ENCODE measurements at places on chromosomes 1 and 21.

DNA sequence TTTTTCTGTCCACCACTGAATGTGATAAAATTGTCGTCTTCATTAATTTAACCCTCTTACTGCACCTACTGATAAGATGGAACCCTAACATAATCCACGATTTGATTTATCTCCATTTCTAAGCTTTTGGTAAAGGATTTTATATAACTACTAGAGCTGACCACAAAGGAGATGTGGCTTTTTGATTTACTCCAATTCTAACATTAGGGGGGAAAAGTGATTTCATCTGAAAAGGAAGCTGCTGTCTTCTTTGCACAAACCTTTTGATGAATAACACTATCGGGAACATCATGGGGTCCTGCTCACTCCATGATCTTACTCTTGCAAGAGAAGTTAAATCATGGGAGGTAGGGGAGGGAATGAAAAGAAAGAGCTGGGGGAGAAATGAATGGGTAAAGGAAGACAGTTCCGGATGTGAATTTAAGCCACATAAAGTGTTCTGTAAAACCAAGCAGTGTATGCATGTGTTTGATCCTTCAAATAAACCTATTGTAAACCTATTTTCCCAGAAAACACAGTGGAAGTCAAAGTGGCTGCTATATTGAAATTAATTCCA lies 161.8 kb downstream of the GABPA start:
- no peak for DNase-seq

GRCh38 chr1:65230731-65231481 lies 78.4 kb upstream of the DNAJC6 start:
- no peak for DNase-seq

GRCh38 chr1:179586107-179586823 lies 5.4 kb upstream of the TDRD5 start:
- no peak for DNase-seq

DNA sequence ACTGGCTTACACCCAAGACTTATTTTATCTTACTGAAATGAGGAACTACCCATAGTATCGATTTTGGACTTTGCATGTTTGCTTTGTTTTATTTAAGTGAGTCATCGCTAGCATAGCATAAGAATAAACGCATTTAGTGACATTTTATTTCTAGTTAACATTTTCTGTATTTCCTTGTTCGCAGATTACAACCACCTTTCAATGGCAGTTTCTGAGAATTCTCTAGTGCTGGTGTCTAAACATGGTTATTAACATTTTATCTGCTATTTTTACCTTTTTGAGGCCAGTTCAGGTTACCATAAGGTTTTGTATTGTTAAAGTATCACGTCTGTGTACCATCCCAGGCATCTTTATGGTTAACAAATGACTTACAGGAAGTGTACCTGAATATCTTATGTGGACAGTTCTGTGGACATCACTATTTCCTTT lies 24.5 kb downstream of the EEIG2 start:
- no peak for DNase-seq

- DNase-seq: no peak
Measured at GRCh38 chr1:246600579-246600978, 34.3 kb downstream of the CNST start.

DNA sequence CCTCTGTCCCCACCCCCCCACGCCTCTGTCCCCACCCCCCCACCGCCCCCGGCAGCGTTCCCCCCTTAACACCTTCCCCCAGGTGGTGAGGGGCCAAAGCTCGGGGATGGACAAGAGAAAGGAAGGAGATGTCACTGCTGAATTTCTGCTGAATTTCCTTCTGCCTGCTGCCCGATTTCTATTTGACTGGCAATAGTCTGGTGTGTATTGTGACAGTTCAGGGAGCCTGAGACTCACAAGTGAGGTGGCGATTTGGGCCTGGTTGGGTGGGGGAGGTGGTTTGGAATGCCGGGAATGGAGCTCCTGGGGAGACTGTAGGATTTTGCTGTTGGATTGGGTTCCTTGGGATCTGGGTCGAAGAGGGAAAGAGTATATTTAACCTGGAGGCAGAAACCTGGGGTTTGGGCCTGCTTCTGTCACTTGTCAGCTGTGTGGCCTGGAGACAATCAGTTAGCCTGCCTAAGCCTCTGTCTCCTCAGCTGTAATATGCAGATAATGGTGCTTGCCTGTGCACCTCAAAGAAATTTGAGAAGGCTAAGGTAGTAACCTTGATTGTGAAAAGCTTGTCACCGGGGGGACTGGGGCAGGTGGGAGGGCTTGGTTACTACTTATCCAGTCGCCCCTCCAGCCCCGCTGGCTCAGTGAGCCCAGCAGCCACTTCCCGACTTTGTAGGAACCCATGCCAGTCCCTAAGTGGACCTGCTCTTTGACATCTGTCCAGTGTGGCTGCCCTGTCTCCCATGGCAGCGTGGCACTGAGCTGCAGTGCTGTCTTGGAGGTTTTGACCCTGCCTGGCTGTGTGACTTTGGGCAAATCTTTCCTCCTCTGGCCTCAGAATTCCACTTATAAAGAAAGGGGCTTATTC lies 7.7 kb upstream of the LMNA start:
- DNase-seq: no peak

DNA sequence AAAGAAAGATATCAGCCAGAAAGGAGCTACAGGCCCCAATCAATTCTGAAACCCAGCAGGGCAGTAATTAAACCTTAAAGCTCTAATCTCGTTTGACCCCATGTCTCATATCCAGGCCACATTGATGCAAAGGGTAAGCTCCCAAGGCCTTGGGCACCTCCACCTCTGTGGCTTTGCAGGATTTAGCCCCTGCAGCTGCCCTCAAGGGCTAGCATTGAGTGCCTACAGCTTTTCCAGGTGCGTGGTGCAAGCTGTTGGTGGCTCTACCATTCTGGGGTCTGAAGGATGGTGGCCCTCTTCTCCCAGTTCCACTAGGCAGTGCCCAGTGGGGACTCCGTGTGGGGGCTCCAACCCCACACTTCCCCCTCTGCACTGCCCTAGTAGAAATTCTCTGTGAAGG lies 429.9 kb downstream of the NPHP4 start:
- DNase-seq: no peak

GRCh38 chr1:74502432-74502831 lies 10.0 kb downstream of the LRRC53 start:
- no peak for DNase-seq

DNA sequence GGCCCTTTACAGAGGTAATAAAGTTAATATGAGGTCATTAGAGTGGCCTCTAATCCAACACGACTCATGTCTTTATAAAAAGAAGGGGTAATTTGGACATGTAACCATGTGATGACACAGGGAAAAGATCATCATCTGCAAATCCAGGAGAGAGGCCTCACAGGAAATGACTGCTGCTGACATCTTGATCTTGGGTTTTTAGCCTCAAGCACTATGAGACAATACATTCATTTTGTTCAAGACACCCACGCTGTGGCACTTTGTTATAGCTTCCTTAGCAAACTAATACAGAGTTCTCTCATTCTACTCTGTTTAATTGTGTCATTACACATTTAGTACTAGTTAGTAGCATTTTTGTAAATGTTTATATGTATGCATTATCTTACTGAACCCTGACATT lies 64.0 kb upstream of the RUNX1 start:
- DNase-seq: no peak

DNA sequence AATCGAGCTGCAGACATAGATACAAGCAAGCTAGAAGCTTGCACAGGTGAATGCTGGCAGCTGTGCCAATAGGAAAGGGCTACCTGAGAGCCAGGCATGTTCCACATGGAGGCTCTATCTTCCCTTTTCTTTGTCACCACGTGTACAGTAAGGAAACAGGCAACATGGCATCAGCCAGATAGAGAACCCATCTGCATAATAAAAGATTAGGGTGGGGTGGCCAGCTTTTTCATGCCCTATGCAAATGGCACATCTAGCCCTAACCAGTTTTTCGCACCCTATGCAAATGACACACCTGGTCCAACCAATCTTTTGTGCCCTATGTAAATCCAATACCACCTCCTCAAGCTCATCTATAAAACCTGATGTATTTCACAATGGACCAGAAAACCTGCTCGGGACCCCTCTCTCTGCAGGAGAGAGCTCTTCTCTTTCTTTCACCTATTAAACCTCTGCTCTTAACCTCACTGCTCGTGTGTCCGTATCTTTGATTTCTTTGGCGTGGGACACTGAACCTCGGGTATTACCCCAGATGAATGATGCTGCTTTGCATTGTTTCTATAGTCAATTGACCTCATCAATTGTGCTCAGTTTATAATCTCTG lies 93.9 kb downstream of the SLC30A10 start:
- no peak for DNase-seq

DNA sequence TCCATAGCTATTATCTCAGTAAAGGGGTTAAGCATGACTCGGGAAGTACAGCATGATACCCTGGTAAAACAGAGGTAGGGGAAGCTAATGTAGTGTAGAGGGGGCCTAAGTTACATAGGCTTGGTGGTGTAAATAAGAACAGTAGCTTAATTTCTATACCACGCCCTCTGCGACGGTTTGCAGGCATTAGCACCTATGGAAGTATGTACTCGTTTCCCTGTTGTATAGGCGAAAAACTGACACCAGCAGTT lies 470 bp upstream of the NAXE start:
- DNase-seq: no peak

DNA sequence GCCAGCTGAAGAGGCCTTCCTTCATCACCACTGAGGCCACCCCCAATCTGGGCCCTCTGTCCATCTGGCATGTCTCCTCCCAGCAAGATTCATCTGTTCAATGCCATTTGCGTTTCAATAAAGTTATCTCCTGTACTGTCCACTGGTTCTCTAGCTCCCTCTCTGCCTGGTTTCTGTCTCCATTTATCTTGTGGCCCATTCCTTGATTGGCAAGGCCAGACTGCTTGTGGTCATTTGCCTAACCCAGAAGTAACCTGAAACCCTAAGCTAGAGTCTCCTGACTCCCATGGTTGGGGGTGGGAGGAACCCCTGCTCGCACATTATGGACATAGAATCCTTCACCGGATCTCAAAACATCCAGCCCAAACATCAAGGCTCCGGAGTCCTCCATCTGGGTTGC lies 2.1 kb upstream of the IPO9 start:
- no peak for DNase-seq

- no peak for DNase-seq
Measured at GRCh38 chr1:2344744-2345296, 46.5 kb downstream of the MORN1 start.

DNA sequence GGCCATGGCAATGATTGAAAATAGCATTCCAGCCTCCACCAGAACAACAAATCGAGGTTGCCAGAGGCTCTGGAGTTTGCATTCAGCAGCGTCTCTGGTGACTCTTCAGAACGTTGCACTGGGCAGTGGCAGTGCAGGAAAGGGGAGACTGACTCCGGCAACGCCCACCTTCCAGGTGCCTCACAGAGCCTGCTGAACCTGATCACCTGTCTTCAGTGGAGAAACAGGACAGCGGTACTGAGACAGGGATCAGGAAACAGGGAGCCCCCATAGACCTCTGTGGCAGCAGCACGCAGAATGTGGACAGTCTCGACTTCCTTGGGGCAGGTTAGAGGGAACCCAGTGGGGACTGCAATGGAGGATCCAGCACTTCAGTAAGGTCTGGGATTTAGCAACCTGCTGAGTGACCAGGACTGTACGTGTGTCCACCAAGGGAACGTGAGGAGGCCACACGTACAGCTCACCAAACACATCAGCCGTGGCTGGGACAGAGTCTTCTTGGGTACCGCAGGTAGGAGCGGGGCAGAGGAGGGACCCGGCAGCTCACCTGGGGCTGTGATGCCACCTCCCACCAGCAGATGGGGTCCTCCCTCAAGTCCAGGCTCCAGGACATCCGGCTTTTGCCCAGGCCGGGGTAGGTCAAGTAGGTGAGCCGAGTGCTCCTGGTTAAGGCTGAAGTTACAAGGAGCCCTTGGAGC lies 128.6 kb downstream of the PRDM2 start:
- DNase-seq: no peak

- no peak for DNase-seq
Measured at GRCh38 chr21:33403128-33403785, at the start of gene IFNGR2. Gene IFNGR2, plus strand, starts transcription at chr21:33403413. Its CDS starts 131 bp downstream, at chr21:33403544.

DNA sequence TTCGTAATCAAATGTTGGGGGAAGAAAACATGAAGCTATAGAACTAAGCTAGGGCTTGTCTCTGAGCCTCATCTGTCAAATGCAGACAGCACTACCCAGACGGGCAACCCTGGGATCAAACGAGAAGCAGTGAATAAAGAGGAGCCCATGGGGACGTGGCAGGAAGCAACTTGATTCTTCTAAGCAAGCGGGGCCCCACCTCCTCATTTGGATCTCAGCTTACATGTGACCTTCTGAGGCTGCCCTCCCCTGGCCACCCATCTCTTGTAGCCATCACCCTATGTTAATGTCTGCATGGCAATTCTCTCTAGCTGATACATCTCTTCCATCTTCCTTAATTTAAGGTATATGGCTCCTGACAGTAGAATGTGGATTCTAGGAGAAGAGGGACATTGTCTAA lies 171.3 kb downstream of the IGSF21 start:
- no peak for DNase-seq

DNA sequence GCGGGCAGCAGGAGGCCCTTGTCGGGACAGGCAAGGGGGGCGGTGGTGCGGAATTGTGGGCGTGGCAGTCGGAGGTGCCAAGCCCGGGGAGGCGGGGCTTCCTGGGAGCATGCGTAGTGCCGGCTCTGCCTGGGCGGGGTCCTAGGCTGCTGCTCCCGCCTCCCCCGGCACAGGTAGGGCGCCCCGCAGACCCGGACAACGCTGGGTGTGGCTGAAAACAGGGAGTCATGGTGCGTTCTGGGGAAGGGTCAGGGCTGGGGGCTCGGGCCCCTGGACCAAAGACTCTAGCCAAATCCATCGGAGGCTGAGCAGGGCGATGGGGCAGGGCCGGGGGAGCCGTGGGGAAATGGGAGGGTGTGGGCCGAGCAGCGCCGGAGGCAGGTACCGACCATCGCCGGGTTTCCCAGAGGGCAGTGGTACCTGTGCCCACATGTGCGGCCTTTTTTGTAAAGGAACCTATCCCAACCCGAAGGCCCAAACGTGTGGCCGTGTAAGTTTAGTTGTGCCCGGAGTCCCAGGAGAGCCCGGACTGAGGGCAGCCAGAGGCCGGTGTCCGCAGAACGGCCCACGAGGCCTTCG lies 231.9 kb downstream of the SDCCAG8 start:
- DNase-seq: no peak

DNA sequence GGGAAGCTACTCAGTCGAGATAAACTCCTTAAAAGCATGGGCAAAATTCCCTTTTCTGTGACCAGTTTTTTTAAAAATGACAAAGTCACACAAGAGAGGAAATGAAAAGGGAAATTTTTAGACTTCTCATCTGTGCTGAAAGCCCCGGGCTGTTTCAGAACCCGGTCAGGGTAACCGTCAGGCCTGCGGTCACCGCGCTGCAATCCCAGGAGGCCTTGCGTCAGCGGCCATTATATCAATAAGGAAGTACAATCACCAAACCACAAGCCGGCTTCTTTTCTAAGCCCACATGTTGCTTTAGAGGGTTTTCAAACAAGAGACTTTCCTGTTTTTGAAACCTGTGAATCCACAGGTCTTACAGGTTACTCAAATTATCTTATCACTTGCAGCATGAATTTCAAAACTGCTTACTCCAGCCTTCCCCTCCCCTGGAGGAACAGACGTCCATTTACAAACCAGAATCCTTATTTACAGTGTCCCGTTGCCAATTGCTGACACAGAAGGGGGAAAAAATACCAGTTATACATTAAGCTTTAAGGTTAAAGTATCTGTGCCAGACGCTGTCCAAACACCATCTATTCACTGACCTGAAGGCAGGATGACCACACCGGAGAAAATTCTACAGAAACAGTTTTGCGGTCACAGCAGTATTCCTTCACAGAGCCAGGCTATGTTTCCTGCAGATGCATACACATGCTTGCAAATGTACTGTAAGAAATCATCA lies 165.3 kb downstream of the TOMM20 start:
- peak; percentile 45 for DNase-seq
